Smooth muscle cell of the pulmonary artery (primary cell): ENCODE measurements at places on chromosomes 3 and 15. TPM values are rescaled to one million over a fixed set of nuclear protein-coding genes. Genes with fewer than 3 reads are reported as not detected.

The ZSCAN2 gene
- 6.5 and 8.4 TPM in 2 replicates for total RNA-seq

The PCNP gene
- 81.3 and 103 TPM in 2 replicates for total RNA-seq

The ROPN1B gene
- total RNA-seq = not detected in 2 replicates

The TRIM42 gene
- not detected in 2 replicates for total RNA-seq

The IMP3 gene
- 70.4 and 81.4 TPM in 2 replicates for total RNA-seq

The LIPH gene
- 0.43 and 1.4 TPM in 2 replicates for total RNA-seq

The PEX11A gene
- 7.5 and 10.6 TPM in 2 replicates for total RNA-seq
